ENCODE measurements at places on chromosomes 4 and X. TPM values are rescaled to one million over a fixed set of nuclear protein-coding genes. Genes with fewer than 3 reads are reported as not detected.

Gene RBPJ
- 19.4 TPM for total RNA-seq

Gene EGFL6
- total RNA-seq: 0.23 TPM

Gene SPIN2A
- 0.42 TPM for total RNA-seq

DNA sequence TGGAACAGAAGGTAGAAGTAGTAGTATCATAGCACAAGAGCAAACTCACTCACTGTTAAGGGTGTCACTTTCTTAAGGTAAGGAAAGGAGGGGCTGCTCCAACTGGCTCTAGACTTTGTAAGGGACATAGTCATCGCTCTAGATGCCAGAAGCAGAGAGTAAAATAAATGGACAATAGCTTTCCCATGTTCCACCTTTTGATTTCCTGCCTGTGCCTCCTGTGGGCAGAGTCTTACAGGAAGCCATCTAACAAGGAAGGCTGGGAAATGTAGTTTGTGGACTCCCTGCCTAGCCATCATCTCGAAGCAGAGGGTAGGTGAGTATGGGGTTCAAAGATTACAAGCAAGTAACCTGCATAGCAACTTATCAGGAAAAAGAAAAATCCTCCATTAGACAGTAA is 1.7 kb upstream of the METTL14 start:
- no peak overlapping the region for H3K27ac ChIP-seq
- no peaks in the 10 kb centered on the region for H3K27me3 ChIP-seq
- H3K4me1 ChIP-seq: peaks cover 16% of the 10 kb centered on the region
- no peaks in the 10 kb centered on the region for H3K36me3 ChIP-seq

- DNase-seq: no peak
- H3K4me1 ChIP-seq: no peaks in the 10 kb centered on the region
Observed at GRCh38 chrX:119648421-119648775, 42.2 kb upstream of the NKRF start.

DNA sequence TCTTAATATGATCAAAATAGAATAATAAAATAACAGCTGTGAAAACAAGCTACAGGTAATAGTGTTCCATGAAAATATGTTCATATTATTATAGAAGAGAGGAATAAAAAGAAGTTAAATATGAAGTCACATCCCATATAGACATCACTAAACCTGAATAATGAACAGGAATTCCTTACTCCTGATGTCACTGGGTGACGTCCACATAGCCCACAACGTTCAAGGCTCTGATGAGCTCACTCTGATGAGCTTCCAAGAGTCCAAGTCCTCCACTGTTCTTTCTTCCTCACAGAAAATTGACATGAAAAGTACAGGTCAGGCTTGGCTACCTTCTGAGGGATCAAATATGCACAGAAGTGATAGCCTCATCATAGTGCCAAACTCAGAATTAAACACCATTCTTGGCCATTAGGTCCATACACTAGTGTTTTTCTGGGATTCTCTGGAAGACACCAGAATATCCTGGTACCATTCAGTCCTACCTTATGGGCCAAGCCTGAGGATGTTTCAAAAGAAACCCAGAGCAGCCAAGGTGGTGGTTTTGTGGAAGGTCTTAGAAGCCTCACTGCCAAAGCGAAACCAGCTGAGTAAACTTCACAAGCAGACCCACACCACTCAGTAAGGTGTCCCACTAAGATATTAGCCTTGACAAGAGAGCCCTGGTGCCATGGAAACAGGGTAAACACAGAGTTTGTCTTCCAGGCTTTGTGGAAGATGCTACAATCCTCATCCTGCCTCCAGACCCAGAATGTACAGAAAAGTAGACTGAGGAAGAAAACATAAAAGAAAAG is 138.4 kb upstream of the HHIP start:
- H3K4me3 ChIP-seq: no peak overlapping the region
- no peak overlapping the region for H3K27ac ChIP-seq
- no peak for DNase-seq
- H3K36me3 ChIP-seq: no peaks in the 10 kb centered on the region
- H3K27me3 ChIP-seq: no peaks in the 10 kb centered on the region
- no peaks in the 10 kb centered on the region for H3K4me1 ChIP-seq

- no peak overlapping the region for H3K4me3 ChIP-seq
- no peak overlapping the region for H3K27ac ChIP-seq
- H3K4me1 ChIP-seq: peaks cover 8% of the 10 kb centered on the region
- H3K36me3 ChIP-seq: no peaks in the 10 kb centered on the region
- H3K27me3 ChIP-seq: no peaks in the 10 kb centered on the region
Observed at GRCh38 chr4:122842392-122842791, 15.8 kb downstream of the FGF2 start.

DNA sequence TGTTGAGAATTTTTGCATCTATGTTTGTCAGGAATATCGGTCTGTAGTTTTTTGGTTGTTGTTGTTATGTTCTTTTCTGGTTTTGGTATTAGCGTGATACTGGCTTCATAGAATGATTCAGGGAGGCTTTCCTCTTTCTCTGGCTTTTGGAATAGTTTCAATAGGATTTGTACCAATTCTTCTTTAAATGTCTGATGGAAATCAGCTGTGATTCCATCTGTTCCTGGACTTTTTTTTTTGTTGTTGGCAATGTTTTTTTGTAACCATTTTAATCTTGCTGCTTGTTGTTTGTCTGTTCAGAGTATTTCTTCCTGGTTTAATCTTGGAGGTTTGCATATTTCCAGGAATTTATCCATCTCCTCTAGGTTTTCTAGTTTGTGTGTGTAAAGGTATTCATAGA is 81.5 kb upstream of the GK2 start:
- no peaks in the 10 kb centered on the region for H3K27me3 ChIP-seq
- H3K4me3 ChIP-seq: no peak overlapping the region
- no peaks in the 10 kb centered on the region for H3K36me3 ChIP-seq
- no peak overlapping the region for H3K27ac ChIP-seq

Measured in liver (tissue), 10 donors.